ENCODE measurements at places on chromosomes 5 and 9.

GRCh38 chr9:109707355-109707754, 72.6 kb upstream of the PALM2AKAP2 start:
- DNase-seq: no peak

DNA sequence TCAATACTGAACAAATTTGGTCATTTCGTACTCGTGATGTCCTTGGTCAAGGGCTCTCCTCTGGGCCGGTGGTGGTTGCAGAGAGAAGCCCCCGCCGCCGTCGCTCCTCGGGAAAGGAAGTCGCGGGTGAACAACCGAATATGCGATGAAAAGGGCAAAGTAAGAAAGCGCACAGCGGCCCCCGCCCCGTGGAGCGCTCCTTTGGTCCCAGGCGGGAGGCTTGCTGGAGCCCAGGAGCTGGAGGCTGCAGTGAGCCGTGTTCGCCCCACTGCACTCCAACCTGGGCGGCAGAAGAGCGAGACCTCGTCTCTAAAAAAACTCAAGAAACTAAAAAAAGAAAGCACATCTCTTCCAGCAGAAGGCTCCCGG, 108.4 kb upstream of the LARP1 start:
- DNase-seq: no peak

DNA sequence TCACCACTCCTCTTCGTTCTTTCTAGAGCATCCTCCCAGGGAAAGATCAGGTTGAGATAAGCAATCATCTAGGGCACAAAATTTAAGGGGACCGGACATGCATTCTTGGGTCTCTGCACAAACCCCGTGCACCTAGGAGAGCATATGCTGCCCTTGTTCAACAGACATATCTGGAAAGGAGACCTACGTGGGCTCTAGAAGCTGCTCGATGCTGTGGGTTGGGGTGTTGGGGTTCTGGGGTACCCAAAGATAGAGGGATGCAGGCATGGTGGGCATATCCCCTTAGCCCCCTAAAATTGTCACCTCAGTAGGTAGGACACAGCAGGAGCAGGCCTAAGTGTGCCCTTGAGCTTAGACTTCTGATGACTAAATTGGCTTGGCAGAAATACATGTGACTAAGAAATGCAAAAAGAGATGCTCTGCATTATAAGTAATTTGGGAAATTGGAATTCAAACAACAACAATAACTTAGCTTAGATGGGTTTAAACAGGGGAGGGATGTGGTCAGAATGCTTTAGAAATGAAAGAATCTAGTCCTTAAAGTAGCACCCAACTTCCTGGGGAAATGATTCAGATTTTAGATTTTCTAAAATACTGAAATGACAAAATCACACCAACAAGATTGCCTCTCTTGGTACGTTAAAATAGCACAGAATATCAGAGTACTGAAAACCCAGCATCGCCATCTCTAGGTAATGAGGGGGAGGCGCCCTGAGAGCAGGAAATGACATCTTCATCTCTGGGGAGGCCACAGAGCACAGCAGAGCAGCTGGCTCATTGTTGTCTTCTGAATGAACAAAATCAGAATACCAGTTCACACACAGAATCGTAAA, 172.3 kb downstream of the GNA14 start:
- DNase-seq: no peak

GRCh38 chr5:109550077-109550476, 139.7 kb upstream of the MAN2A1 start:
- DNase-seq: no peak

- DNase-seq: no peak
Measured at GRCh38 chr5:17381932-17382331, 116.1 kb upstream of the TAF11L2 start.

- DNase-seq: no peak
Measured at GRCh38 chr5:72855821-72856220, 39.4 kb downstream of the TNPO1 start.

DNA sequence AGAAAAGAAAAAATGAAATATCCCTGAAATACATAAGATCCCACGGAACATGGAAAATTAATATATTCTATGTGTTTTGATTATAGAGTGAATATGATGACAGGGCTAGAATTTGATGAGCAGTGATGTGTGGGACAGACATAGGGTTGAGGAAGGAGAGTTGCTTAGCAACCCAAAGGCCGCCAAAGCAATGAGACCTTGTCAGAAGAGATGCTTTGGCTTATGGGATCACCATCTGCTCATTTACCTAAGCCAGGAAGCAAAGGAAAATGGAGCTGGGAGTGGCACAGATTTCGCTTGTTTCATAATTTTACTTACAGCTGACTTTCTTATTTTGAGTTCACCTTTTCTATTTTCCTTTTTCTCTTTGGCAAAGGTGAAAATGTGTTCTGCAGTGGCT, 20.9 kb upstream of the HAPLN1 start:
- no peak for DNase-seq

DNA sequence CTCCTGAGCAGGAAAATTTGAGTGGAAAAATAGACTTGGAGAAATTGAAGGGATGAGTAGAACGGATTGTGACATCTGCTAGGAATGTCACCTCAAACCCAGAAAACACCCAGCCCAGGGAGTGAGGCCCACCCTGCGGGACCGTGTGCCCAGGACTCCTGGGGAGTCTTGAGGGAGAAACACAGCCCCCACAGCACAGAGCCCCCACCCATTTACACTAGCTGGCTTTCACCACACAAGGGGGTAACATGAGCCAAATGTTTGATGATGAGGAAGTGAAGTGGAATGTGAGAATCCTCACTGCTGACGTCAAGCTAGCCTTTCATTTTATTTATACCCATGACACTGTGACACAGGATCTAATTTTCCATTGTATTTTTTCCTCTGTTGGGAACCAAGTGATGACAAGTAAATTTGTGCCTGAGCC, 42.8 kb upstream of the PDE8B start:
- DNase-seq: peak; percentile 34

DNA sequence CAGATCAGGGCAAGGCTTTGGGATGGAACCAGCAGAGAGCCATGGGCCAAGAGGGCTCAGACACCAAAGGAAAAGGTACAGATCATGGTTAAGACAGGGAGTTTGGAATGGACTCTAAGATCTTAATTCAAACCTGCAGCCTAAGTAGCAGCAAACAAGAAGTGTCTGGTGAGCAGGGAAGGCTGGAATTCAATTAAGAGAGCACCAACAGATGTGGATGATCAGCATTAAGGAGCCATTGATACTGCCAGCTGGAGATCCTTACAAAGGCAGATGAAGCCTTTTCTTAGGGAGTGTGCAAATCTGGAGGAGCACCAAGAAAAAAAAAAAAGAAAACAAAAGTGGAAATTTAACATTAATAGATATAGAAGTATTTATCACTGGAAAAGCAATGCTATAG, 516.8 kb downstream of the RASEF start:
- no peak for DNase-seq

DNA sequence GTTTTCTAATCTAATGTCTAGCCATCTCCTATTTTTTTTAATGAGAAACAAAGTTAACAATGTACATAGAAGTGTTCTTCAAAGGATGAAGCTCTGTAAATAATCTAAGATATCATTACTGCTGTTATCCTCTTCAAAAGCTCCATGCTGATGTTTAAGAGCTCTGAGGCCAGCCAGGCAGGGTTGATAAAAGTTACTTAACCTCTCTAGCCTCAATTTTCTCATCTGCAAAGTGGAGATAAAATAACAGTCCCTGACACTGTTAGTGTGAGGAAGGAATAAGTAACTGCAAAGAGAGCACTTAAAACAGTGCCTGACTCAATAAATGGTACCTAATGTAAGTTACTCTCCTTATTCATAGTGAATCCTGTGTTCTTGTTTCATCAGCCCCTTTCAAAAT, 60.1 kb downstream of the LHFPL2 start:
- DNase-seq: no peak

DNA sequence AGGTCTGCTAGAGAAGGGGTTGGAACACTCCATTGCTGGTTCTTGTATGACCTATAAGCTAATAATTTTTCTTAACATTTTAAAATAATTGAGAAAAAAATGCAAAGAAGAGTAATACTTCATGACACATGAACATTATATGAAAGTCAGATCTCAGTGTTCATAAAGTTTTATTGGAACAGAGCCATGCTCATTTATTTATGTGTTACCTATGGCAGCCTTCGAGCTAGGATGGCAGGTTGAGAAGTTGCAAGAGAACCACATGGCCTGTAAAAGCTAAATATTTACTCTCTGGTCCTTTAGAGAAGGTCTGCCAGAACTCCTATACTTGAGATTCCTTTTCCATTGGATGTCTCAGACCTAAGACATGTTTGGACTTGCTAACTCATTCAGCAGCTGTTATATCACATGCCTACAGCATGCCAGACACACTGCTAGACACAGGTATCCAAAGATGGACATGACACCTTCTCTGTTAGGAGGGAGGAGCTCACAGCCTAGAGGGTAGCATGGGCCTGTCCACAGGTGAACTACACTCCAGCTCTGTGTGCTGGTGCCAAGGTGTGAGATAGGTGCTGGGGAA, 304.3 kb downstream of the ARHGAP26 start:
- no peak for DNase-seq

DNA sequence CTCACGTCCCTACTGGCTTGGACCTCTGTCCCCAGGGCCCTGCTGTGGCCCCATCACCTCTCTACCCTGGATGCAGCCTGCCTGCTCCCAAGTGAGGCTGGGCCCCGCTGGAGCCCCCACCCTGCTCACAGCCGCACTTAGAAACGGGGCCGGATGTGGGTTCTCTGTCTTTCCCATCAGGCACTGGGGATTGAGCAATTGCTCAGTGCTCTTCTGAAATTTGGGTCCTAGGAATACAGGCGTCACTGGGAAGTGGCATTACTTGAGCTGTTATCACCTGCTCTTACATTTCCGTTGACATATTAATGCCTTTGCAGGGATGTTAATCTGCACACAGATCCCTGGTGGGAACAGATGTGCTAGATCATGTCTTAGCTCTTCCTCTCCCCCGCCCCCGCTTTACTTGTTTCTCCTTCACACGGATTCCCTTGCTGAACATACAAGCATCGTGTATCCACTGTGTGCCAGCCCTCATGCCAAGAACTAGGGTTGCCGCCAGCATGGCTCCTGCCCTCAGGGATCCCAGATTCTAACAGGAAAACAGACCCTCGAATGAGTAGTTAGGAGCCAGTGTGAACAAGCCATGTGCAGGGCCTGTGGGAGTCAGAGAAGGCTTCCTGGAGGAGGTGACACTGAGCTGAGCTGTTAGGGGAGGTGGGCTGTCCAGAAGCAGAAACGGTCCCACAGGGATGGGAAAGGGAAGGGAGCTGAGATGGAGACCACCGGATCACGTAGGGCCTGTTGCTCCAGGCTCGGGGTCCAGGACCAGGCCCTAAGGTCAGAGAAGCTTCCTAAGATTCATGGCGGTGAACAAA, 65.1 kb downstream of the NEK6 start:
- no peak for DNase-seq

GRCh38 chr9:106775960-106776359, 87.0 kb upstream of the ZNF462 start:
- no peak for DNase-seq

GRCh38 chr5:2797160-2797559, 45.7 kb upstream of the IRX2 start:
- no peak for DNase-seq

DNA sequence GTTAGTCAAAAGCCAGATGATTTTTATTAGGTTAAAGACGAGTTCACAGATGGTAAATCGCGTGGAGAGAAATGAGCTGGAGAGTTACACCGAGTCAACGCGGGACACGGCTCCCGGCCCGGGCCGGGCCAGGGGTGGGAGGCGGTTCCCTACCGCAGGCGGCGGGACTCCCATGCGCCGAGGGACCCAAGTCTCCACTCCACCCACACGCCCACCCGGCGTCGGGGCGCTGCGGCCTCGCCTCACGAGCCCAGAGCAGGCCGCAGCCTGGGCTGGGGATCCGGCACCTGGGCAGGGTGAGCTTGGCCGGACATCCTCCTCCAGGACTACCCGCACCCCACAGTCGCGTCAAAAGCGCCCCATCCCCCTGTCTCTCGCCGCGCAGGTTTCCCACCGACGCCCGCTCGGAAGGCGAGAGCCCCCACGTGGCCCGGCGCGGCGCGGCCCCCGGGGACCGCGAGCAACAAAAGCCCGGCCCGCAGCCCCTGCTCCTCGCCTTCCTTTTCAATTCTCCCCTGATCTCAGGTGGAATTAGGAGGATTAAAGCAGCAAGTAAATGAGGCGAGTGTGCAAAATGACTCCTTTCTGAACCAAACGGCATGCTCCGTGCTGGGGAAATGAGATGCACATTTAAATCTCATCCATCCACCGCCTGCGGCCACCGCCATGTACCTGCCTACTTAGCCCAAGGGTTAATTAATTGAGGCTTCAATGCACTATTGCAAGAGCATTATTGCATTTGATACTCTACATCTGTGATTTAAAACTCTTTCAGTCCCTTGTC, 196.5 kb upstream of the TBCA start:
- DNase-seq: no peak

DNA sequence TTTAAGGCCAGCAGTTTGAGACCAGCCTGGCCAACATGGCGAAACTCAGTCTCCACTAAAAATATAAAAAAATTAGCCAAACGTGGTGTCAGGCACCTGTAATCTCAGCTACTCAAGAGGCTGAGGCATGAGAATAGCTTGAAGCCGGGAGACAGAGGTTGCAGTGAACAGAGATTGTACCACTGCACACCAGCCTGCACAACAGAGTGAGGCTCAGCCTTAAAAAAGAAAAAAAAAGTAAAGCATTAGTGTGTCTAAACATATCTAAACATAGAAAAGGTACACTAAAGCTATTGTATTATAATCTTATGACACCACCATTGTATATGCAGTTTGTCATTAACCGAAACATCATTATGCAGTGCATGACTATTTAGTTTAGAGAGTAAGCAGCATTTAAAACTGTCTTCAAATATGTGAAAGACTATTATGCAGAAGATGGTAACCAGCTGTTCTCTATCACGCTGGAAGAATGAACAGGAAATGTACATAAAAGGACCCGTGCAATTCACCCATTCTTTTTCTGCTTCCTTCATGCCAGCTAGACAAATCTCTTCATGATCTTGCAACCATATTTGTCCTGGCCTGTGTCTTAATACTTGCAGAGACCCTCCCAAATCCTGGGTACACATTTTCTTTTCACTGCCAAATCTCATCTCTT, 58.6 kb downstream of the ITGA1 start:
- DNase-seq: no peak

GRCh38 chr5:151007430-151008209, 12.8 kb upstream of the GPX3 start:
- DNase-seq: no peak

- DNase-seq: no peak
Measured at GRCh38 chr5:106481374-106481773, 1189.4 kb downstream of the EFNA5 start.

- DNase-seq: no peak
Measured at GRCh38 chr9:121950441-121950840, 142.7 kb downstream of the TTLL11 start.

DNA sequence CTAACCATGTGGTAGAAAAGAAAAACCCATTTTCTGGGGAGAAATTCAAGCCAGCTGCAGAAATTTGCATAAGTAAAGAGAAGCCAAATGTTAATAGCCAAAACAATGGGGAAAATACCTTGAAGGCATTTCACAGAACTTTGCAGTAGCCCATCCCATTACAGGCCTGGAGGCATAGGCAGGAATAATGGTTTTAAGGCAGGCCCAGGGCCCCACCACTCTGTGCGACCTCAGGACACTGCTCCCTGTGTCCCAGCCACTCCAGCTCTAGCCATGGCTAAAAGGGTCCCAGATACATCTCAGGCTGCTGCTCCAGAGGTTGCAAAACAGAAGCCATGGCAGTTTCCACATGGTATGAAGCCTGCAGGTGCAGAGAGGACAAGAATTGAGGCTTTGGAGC, 253.3 kb downstream of the CTNND2 start:
- DNase-seq: no peak

All from T1000 (cell line).